Hepatic stellate cell (primary cell): ENCODE measurements at places on chromosomes 6 and 20.

- no peak for DNase-seq
Observed at GRCh38 chr6:113057567-113058053, 710.5 kb downstream of the RFPL4B start.

GRCh38 chr20:59774921-59775686 lies 158.3 kb downstream of the SYCP2 start:
- no peak for DNase-seq

DNA sequence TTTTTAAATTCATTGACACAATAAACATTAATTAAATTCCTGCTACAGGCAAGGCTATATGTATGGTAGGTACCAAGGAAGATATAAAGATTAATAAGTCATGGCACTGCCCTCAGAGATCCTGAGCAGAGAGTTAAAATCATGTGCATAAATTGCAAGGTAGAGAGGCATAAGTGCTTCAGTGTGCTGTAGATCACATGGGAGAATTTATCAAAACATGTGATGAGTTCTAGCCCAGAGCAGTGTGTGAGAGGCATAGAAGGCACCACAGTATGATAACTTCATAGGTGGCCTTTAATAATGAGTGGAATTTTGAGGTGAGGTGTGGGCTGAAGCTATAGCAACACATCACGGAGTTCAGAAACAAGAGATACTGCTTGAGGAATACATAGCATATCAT lies 465.9 kb upstream of the RNF217 start:
- no peak for DNase-seq

DNA sequence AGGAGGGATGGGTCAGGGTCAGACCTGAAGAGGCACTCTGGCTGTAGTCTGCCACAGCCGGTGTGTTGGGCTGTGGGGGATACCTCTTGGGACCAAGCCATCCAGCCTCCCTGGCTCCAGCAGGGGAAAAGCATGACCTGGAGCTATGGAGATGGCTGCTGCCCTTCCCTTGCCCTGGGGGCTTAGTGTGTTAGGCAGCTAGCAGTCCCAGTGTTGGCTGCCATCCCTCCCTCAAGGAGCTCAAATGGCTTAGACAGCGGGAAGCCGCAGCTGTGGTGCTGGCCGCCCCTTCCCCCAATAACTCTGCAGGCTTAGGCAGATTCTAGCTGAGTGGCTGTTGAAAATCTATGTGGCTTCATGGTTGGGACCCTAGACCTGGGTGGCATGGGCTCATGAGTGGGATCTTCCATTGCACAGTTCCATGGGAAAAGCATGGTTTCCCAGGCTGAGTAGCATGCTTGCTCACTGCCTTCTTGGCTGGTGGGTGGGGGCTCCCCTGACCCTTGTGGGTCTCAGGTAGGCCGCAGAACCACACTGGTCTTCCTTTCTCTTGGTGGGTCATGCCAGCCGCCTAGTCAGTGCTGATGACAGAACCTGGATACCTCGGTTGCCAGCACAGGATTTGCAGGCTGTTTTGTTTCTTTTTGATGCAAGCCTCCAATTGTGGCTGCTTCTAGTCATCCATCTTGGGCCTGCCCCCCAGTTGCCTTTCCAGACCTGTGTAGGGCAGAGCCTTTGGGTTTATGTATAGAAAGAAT lies 69.0 kb upstream of the AHI1 start:
- no peak for DNase-seq

- no peak for DNase-seq
Observed at GRCh38 chr6:115717472-115717871, 343.2 kb downstream of the FRK start.

DNA sequence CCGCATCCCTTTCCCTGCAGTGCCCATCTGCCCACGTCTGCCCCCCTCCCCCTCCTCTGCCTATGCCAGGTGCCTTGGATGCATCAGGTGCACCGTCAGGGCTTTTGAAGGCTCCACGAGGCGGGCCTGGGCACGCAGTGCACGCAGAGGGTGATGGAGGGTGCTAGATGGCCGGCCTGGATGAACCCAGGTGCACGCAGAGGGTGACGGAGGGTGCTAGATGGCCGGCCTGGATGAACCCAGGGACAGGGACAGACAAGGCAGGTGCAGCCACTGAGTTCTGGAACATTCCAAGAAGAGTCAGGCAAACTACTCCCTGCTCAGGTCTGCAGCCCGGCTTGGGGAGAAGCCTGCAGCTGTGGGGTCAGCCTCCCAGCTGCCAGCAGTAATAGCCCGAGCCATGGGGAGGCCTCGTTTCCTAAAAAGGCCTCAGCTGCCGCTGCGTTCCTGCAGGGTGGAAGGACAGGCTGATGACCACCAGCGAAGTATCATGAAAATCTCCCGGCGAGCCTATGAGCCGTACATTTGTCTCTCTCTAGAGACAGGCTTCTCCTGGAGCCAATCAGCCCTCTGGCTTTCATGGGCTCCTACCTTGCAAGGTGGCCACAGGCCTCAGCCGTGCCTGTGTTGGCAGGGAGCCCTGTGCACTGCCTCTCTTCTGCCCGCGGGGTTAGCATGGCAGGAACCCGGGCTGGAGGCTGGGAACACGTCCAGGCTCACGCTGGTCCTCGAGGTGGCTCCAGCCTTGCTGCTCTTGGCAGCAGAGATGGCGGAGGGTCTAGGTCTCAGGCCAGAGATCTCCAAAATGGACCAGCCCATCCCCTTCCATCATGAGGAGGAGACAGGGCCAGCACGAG lies 29.6 kb downstream of the NTSR1 start:
- DNase-seq: no peak

DNA sequence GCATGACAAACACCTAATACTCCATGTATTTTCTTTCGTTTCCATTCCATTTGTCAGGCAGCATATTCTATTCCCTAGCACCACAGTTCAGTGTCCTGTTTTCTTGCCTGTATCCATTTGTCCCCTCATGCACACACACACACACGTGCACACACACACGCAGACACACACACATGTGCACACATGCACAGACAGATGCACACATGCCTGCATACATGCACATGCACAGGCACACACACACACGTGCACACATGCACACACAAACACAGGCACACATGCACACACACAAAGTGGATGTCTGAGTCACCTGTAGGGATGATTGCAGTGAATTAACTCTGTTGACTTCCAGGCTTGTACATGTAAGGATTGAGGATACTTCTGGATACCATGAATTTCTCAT lies 226.7 kb upstream of the SYNDIG1 start:
- no peak for DNase-seq

GRCh38 chr20:16240355-16240754 lies 332.9 kb downstream of the KIF16B start:
- DNase-seq: no peak

GRCh38 chr20:32296819-32297420 lies 19.5 kb downstream of the KIF3B start:
- no peak for DNase-seq

GRCh38 chr20:34104059-34104458 lies 8.0 kb downstream of the EIF2S2 start:
- no peak for DNase-seq

DNA sequence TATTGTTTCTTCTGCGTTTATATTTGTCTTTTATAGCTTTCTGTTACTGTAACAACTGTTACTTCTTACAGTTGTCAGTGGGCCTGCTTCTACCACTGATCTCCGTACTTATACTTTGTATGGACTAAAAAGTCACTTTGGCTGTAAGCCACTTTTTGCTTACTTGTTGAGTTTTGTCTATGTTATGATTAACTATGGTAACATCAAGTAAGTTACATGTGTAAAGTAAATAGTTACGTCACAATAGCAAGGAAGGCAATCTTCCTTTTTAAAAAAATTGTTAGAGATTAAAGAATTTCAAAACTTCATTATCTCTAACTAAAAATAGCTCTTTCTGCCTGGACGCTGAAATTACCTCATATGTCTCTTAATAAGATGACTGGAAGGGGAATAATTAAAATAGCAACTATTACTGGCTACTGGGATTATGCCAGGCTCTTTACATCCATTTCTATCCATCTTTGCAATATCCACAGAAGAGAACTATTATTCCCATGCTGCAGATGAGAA lies 10.9 kb downstream of the TFB1M start:
- no peak for DNase-seq

- DNase-seq: no peak
Observed at GRCh38 chr6:97154015-97154414, 129.0 kb downstream of the MMS22L start.

DNA sequence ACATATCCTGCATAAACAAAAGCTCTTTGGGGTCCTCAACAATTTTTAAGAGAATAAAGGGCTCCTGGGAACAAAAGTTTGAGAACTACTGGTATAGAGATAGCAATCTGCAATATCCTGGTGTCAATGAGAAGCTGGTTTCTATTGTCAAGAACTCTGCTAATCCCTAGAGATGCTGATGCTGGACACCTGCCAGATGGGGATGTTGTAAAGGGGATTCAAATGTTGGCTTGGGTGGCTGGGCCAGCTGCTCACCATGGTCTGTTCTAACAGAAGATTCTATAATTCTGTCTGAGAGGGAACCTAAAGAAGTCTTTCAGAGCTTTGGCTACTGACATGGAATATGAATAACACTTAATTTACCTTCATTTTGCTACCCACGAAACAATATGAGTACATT lies 137.8 kb downstream of the BTBD9 start:
- no peak for DNase-seq

DNA sequence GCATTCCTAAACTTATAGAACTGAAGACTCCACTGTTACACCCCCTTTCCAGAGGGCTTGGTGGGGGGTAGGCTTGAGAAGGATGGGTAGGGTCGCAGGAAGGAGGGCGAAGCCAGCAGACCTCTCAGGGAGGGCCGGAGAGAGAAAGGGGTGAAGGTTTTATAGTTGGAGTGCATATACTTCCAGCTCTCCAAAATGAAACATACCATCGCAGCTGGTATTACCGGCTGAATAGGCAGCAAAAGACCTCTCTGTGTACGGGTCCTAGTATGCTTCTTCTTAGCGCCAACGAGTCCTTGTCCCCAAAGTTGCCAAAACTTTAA lies 1.0 kb upstream of the VGLL2 start:
- no peak for DNase-seq

GRCh38 chr6:16344756-16345155 lies 106.4 kb downstream of the GMPR start:
- DNase-seq: peak; percentile 73

DNA sequence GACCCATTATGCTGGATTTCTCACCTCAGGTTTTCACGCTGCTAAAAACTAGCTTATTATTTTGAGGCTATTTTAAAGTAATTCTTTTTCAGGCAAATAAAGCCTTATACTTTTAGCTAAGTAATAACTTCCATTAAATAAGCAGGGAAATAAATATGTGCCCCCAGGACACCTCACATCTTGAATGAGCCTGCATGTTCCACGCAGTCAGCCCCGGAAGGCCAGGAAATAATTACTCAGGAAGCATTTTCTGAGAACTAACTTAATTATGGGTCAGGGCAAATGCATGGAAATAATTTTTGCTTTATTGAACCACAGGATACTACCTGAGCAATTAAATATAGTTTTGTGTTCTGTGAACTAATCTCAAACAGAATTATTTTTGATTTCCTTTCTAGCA lies 41.1 kb downstream of the STX7 start:
- no peak for DNase-seq

GRCh38 chr20:9022376-9022775 lies 46.5 kb upstream of the PLCB4 start:
- no peak for DNase-seq

DNA sequence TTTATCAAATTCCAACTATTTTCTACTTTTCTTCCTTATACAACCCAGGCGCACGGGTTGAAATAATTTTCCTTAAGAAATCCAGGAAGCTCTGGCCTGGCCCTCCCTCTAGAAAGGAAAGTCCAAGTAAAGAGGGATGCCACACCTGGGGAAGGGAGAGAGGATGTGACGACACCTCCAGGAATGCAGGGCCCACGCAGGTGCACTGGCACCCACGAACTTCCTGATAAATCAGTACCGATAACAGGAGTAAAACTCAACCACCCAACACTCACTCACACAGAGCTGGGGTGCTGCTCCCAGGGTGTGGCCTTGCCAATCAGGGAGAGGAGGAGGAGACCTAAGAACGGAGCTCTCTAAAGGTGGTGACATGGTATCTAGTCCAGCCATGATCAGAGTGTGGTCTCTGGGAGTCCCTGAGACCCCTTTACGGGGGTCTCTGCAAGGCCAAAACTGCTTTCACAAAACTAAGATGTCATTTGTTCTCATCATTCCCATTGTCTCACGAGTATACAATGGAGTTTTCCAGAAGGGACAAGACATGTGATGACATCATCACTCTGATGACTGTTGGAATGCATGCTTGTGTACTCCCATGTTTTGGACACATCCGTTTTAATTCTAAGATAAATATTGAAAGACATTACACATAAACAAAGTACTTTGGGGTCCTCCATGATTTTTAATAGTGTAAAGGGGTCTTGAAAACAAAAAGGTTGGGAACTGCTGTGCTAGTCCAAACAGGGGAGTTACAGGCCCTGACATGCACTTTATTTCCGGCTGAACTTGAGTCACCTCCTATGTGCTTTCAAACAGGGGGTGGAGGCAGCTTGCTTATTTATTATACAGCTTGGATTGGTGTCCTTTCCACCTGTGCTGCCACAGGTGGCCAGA lies 2.2 kb upstream of the PARD6B start:
- DNase-seq: no peak

GRCh38 chr6:11017090-11017489 lies 27.0 kb downstream of the ELOVL2 start:
- DNase-seq: no peak

DNA sequence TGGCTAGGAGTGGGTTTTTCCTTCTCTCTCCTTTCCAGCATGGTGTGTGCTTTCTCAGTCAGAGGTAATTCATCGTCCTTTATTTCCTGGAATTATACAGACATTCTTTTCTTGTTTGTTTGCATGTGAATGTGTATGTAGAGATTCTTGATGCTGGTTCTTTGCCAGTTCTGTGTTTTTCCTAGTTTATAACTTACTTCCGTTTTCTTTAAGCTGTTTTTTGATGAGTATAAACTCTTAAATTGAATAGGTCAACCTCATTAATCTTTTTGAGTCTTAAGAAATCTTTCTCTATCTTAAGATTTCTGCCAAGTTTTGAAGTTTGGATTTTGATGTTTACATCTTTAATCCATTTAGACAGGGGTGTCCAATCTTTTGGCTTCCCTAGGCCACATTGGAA lies 38.7 kb downstream of the IGF2R start:
- no peak for DNase-seq

DNA sequence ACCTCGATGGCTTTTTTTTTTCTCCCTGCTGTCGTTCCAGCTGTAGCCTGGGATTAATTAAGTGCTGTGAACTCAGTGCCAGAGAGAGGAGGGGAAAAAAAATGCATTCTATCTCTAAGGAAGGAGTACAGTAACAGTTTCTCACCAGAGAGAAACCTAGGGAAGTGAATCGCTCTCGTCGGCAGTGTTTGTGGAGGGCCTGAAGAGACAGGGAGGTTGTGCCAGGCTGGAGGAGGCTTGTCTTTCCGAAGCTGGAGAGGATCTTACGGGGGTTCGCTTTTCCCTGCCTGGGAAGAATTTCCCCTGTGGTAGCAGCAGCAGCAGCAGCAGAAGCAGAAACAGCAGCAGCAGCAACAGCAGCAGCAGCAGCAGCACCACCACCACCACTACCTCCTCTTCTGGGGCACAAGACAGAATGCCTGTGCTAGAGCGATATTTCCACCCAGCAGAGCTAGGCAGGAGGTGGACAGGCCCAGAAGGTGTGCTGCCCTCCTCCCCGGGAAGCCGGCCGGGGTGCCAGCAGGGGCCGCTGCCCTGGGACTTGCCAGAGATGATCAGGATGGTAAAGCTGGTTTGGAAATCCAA lies 186.5 kb downstream of the PDE7B start:
- DNase-seq: peak; percentile 8
